ENCODE measurements at places on chromosomes 5 and 9.

GRCh38 chr5:150065346-150065745 lies 21.0 kb downstream of the CSF1R start:
- DNase-seq = no peak

DNA sequence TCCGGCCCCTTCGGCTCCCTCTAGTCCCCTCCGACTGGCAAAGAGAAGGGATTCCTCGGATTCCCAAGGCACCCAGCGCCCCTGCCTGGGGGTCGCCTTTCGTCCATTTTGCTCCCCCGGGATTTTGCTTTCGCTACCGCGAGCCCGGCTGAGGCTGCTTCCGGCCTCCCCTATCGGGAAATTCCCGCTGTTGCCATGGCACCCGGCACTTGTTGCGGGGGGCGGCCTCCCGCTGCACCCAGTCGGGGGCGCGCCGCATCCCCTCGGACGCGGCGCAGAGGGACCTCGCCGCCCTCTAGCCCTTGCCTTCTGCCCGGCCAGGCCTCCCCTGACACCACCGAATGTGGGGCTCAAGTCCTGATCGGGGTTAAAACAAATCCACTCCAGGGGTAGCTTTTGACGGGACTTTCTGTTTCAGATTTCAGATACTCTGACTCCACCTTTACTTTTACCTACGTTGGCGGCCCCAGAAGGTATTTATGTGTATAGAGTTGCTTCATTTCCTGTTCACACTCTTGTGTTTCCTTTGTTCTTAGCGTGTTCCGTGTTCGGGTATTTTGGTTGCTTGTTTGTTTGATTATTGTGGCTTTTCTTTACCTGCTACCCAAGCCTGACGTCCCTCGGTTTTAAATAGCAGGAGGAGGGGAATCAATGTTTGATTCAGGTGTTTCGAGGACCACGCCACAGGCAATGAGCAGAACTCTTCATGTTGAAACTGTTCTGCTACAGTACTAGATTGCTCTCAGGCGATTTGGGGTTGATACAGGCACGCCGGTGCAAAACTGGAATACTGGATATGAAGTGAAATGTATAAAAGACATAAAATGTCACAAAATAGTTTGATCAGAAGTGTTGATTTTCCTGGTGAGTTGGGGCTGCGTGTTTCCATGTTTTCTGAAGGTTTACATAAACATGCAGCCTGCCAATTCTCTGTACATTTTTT lies 1.5 kb downstream of the PARP8 start:
- DNase-seq = peak; percentile 80

- no peak for DNase-seq
Observed at GRCh38 chr5:176787676-176788075, 22.7 kb upstream of the UNC5A start.

GRCh38 chr9:115604831-115605483 lies 487.0 kb upstream of the TNC start:
- no peak for DNase-seq

DNA sequence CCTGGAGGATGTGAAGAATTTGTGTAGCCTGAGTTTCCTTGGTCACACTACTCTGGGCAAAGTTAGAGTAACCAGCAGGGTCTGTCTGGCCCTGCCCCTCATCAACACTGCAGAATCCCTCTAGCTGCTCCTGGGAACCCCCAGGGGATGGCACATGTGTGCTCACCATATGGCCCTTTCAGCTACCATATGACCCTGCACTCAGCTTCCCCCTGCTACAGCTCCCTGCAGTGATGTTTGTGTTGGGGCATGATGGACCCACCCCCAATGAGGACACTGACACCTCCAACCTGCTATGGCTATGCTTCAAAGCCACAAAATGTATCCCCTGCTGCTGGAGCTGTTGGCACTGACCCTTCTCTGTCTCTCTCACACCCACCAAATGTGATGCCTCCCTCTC lies 152.7 kb downstream of the SNX18 start:
- DNase-seq = no peak

GRCh38 chr5:178569485-178569884 lies 20.7 kb downstream of the COL23A1 start:
- DNase-seq = no peak

DNA sequence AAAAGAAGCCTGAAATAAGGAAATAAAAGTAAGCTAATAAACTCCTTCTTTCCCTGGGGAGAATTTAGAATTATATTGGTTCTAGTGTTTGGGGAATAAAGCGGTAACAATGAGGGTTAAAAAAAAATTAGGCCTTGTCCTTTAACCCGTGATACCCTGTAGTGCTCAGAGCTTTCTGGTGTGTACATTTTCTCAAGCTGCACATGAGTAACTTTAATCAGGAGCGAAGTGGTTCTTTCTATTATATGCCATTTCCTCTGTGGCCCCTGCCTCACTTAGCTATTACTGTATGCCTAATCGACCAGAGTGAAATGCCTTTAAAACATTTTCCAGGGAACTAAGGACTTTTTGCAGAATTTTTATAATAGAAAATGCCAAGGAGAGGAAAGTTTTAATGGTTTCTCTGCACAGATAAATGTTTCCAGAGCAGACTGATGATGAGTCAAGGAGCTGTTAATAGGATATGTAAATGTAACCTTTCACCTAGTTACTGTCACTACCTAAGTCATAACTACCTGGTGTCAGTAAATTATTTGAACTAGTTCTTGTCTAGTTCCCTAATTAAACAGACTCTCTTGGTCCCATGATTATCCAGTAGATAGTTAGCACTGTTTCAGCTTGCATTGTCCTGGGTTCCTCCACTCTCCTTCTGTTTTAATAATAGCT lies 7.6 kb downstream of the PAM start:
- DNase-seq = no peak

DNA sequence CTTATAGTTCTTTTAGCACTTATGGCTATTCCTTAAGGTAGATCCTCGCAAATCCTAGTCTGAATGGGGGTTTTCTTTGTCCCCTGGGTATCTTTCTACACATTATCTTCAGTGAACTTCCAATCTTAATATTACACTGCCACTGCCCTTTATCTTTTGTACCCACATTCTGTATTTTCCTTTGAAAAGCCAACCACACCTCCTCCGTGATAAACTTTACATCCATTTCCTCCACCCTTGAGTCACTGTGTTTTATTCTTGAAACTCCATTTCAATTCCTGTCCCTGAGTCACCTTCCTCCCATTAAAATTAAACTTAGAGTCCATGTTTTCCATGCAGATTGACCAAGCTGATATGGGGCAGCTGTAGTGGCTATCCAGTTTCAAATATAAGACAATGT lies 43.2 kb upstream of the RICTOR start:
- no peak for DNase-seq

- DNase-seq = no peak
Observed at GRCh38 chr9:123119566-123119965, 86.1 kb downstream of the GPR21 start.

- no peak for DNase-seq
Observed at GRCh38 chr5:84272771-84273516, 111.7 kb downstream of the EDIL3 start.

- DNase-seq = no peak
Observed at GRCh38 chr5:67921004-67921601, 294.5 kb upstream of the PIK3R1 start.

GRCh38 chr5:82004511-82004910 lies 32.7 kb downstream of the ATG10 start:
- no peak for DNase-seq

DNA sequence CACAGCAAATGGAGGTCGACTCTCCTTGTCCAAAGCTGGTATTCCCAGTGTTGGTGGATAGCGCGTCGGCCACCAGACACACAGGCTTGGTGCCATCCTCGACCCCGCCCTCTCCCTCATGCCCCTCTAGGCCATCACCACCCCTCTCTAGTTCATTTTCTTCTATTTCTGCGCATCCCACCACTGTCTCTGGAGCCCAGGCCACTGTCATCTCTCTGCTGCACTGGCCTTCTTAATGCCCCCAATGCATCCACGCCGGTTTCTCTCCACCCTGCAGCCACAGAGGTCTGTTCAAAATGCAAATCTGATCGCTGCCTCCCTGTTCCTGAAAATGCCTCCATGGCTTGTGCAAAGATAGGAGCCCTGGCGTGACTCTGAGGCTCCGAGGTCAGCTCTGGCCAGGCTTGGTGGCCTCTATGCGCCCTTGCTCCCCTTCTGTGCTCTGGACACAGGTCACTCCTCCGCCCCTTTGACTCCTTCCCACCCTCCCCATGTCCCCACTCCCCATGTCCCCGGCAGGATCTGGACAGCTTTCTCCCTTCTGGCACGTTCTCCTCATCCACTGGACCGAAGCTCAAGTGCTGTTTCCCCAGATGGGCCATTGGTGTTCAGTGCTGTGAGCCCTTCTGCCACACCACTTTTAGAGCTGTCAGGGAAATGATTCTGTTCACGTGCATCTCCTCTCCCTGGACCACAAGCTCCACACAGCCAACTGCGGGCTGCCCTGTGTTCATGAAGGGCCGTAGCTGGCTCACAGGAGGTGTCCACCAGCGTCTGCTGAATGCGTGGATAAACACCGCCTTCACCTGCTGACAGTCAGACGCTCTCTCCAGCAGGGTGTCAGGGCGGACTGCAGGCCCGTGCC lies 59.5 kb upstream of the RNF130 start:
- DNase-seq = no peak

- no peak for DNase-seq
Observed at GRCh38 chr5:172395483-172395882, 58.8 kb downstream of the SH3PXD2B start.

DNA sequence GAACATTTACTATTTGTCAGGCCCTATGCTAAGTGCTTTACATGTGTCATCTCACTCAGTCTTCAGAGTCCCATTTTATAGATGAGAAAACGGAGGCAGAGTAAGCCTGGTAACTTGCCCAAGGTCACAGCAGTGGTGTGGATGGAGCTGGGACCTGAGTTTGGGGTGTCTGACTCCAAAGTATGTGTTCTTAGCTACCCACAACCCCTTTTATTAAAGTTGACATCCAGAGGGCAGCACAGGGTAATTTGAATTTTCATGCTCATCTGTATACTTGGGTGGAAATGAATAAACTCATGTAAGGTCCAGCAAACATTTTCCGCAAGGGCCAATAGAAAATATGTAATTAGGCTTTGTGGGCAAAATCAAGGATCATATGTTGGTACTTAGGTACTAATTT lies 93.4 kb upstream of the SLC25A48 start:
- no peak for DNase-seq

DNA sequence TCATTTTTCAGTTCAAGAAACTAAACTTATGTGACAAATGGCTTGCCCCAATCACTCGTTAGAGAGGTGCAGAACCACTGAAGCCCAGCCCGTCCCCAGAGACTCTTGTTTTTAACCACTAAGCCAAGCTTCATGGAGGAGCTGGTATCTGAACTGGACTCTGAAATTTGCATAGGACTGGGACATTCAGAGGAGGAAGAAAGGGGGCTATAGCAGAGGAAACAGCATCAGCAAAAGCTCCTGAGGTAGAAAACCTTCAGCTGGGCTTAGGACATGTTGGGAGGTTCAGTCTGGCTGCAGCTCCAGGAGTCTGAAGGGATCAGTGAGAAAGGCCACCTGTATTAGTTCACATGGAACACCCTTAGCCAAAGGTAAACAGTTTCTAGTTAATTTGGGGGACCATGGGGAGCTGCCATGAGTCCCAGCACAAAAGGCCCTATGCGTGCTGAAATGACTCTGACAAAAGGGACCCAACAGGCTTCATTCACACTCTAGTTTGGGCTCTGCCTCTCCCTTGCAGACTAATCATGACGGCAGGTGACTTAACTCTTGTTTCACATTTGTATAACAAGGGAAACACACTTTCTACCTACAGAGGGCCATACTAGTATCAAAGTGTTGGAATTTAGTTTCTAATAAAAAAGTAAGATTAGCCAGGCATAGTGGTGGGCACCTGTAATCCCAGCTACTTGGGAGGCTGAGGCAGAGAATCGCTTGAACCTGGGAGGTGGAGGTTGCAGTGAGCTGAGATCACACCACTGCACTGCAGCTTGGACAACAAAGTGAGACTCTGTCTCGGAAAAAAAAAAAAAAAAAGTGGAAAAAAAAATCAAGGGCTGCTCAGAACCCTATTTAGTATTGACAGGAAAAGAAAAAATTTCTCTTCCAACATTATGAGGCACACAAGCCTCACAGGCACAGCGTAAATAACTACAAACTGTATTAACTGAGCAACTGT lies 10.2 kb downstream of the FBXO10 start:
- DNase-seq = no peak

DNA sequence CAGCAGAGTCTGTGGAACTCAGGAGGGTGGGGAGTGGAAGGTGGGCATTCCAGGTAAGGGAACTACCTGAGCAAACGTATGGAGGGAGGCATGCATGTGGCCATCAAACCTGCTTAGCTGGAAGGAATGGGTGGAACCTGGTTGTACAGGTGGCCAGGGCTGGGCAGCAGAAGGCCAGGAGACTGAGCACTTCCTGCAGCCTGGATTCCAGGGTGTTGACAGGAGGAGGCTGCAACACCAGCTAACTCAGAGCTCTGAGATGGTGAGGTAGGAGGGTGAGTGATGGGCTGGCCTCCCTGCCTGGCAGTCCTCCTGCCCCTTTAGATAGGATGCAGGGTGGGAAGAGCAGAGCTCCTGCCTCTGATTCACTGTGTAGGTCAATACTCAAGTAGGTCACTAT lies 92.5 kb upstream of the CPEB4 start:
- DNase-seq = no peak

DNA sequence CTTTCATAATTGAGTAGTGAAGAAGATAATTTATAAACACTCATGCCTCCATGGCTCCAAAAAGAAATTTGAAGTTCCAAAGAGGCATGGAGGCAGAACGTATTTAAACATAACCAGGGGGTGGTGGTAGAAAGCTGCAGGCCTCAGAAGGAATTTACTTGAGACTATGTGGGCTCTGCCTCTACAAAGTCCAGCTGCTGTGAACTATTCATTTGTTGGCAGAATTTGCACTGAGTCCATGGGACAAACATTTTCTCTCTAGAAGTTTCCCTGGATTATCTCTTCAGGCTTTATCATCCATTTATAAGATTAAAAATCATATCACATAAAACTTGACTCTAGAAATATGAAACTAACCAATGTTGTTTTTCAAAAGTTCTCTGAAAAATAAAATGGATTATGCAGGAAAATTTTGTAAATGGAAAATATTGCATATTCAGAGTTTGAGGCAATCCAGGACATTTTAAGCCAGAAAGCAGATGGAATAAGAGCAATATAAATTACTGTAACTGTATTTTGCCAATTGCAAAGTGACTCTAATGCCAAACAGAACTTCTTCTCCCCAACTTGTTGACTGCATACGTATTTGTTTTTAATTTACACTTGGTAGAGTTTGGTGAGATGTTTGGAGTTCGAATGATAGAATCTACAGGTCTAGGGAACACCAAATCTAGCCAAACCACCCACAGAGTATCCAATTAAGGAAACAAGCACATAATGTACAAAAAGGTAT lies 258.2 kb downstream of the ENC1 start:
- no peak for DNase-seq
